ENCODE measurements at places on chromosomes 11 and 22. TPM values are rescaled to one million over a fixed set of nuclear protein-coding genes. Genes with fewer than 3 reads are reported as not detected.
A peak's percentile ranks its signal among the peaks of the same experiment; 100 is the strongest.

PLET1 gene
- not detected for total RNA-seq

DTX4 gene
- total RNA-seq: 0.05 TPM

APOL4 gene
- not detected for total RNA-seq

OSBP2 gene
- total RNA-seq: 1.9 TPM

CRY2 gene
- total RNA-seq: 19.4 TPM

OR52A1 gene
- total RNA-seq: not detected

ENDOD1 gene
- total RNA-seq: 34.3 TPM

GRCh38 chr22:49012712-49013395 lies 814.8 kb downstream of the BRD1 start:
- no peak for DNase-seq

DNA sequence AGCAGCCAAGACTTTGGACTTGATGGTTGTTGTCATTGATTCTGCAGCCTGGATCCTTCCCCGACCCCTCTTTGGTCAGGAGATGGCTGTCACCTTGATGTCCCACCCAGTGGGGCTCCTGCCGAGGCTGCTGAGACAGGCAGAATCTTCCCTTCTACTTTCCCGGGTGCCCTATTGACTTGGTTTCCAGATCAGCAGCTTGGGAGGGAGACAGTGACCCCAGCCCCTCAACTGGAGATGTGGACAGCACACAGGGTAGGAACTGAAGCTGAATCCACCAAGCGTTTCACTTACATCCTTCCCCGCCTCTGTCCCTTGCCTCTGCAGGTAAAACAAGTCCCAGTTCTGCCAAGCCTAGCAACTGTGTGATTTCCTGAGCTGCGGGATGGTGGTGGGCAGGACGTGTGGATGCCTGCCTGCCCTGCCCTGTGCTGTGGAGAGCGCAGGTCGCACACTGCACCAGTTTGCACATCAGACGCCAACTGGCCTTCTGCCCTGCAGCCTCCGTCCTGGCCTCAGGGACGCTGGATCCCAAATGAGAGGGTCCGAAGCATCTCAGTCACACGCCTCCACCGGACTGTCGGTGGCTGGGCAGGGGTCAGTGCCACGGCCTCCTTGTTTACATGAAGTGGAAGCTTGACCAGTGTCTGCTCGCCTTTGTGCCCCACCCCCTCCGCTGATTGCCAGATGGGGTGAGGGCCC lies 34.6 kb downstream of the FAM83F start:
- no peak for DNase-seq

DNA sequence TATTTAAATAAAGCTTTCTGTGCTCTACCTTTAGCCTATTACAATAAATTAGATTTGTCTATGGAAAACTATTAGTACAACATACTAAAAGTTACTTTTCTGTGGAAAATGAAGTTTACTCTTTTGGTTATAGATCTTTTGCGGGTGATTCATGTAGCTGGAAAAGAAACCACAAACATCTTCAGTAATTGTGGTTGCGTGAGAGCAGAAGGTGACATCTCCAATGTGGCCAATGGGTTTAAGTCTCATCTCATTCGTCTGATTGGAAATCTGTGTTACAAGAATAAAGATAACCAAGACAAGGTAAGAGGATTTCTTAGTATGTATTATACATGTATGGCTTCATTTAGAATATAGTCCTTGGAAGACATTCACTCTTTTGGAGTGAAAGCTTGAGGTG lies 68.6 kb downstream of the ATXN10 start:
- DNase-seq: no peak

DNA sequence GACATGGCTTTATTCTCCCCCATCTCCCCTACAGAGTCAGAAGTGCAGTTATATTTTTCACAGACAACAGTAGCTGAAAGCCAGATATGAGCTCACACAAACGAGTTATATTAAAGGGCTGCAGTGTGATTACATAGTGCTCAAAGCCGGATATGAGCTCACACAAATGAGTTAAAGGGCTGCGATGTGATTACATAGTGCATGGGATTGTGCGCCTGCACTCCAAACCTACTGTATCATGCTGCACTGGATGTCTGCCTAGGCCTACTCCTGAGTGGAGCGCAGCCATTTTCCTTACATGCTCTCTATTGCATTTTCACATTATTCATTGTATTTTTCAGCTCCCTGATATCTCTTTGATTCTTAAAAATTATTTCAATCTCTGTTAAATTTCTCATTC lies 414.6 kb upstream of the LARGE1 start:
- no peak for DNase-seq

DNA sequence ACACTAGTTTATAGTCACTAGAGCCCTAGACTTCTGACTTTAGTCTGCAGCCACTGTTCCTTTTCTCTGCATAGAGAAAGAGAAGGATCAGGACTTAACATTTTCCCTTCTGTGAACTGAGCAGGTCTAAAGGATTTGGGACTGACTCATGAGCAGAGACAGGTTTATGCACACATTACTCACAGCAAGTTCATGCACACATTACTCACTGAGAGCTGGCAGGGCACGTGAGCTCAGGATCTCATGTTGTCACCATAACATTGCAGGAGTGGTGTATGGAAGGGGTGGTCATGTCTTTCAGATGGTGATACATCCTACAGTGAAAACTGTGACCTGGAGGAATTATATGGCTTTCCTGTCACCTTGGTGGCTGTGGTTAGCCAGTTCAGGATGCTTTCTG lies 56.4 kb downstream of the CEP164 start:
- no peak for DNase-seq

DNA sequence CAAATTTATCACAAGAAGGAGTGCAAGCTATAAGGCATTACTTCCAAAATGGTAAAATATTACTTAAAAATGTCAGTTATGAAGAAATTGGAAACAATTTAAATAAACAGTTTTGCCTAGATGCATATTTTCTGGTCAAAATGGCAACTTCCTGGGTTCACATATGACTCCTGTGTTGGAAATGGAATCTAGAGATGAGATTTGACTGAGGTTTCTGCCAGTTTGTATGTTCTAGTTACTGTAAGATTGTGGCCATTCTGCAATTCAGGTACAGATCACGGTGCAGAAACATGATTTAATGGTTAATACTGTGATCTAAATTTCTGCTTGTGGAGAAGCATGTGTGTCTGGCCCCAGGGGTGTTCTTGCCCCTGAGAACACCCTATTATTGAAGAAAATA lies 3.4 kb upstream of the OR4C6 start:
- DNase-seq: no peak

- no peak for DNase-seq
Measured at GRCh38 chr11:47998733-47999359, 18.5 kb downstream of the PTPRJ start.

- DNase-seq: no peak
Measured at GRCh38 chr11:29306527-29306926, 710.3 kb downstream of the KCNA4 start.

GRCh38 chr11:6667733-6668374 lies 12.2 kb upstream of the DCHS1 start:
- peak; percentile 55 for DNase-seq

DNA sequence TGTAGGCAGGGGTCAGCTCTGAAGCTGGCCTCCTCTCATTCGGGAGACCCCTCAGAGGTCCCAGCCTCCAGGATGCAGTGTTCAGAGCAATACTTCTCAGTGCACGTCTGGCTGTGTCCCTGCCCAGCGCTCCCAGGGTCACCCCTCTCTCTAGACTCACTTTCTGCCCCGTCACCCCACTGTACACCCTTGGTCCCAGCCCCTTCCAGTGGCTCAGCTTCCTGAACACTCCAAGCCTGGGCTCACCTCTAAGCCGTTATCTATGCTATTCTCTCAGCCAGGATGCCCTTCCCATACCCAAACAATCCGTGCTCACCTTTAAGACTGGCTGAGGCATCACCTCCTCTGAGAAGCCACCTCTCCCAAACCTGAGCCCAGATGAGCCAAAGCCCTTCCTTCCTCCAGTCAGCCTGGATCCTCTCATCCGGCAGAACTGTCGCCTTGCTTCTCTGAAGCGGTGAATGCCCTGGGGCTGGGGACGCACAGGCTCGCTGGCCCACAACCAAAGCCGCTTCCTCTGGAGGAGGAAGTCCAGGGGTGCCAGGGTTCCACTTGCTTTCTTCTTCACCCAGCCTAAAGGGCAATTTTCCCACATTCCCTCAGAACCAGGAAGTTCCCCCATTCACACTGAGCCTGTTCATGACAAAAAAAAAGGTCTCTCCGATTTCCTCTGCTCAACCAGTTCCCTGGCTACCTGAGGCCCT lies 13.7 kb upstream of the CDKN1C start:
- no peak for DNase-seq

DNA sequence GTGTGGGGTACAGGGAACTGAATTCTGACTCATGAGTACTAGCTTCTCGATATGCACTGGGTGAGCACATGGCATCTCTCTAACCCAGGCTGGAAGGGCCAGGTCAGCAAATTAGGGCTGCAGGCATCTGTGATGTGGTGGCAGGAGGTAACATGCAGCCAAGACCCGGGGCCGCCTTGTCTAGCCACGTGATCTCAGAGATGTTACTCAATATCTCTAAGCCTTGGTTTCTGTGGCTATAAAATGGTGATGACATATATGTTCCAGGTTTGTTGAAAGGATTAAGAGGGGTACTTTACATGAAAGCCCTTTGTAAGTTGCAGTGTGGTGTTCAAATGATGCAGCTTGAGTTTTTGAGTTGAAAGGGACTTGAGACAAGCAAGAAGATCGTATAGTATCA lies 3.2 kb downstream of the ST14 start:
- no peak for DNase-seq

DNA sequence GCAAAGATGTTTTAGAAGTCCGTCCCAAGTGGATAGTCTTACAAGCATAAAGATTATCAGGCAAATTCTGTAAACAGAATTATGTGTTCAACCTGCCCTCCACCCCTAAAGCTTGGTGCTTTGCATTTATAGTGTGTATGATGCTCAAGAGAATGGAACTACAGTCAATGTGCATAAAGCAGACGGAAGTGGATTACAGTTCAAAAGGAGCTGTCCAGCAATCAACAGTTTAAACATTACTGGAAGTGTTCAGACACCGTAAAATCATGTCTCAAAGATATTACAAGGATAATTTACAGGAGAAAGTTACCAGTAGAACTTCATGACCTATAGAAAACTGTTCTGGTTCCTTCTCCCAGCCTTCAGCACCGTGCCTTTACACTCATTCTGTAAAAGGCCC lies 1.0 kb downstream of the RIC3 start:
- no peak for DNase-seq

DNA sequence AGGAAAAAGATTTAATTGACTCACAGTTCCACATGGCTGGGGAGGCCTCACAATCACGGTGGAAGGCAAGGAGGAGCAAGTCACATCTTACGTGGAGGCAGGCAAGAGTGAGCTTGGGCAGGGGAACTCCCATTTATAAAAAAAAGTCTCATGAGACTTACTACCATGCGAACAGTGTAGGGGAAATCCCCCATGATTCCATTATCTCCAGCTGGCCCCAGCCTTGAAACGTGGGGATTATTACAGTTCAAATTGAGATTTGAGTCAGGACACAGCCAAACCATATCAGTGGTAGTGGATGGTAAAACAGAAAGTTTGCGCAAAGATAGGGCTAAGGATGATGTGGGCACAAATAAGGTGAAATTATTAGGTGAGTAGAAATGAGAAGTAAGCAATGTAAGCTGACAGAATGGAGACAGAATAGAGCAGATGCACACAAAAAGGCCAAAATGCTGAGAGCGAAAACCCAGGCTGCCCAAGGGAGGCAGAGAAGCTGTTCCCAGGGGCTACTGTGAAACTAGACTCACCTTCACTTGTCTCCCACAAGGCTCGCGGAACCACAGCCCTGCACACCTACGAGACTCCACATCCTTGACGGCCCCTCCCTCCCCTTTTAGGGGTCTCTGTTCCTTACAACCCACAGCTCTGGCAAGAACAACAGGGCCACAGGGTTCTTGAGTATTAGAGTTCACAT lies 377.6 kb downstream of the CADM1 start:
- DNase-seq: no peak

DNA sequence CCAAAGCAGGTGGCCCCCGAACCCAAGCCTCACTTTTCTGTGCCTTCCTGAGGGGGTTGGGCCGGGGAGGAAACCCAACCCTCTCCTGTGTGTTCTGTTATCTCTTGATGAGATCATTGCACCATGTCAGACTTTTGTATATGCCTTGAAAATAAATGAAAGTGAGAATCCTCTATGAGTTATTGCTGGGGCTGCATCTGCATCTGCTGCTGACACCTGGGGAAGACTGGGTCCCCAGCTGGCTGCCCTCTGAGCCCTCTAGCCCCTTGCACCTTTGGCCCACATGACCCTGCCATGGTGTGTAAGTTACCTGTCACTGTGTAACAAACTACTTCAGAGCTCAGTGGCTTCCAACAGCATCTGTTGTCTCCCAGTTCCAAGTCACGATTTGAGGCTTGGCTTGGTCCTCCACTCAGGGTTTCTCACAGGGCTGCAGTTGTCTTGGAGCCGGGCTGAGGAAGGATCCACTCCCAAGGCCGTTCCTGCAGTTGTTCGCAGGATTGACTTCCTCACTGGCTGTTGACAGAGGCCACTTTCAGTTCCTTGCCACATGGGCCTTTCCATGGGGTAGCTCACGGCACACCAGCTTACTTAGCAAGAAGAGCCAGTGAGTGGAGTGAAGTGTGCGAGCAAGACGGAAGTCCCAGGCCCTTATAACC lies 13.5 kb upstream of the UVRAG start:
- no peak for DNase-seq

DNA sequence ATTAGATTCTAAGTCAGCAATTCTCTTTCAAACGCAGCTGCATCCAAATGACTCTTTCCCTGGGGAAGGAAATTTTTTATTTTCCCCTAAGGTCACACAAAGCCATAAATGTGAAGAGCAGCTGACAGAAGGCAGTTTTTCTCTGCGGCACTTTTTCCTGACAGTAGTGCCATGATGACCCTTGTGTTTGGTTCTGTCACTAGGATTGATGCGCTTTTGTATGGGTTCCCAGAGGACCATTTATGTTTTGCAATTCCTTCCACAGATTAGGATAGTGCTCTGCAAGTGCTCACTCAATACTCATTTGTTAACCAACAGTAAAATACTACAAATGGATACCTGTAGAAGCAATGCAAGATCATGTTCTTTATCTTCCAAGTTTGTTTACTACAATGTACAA lies 359.6 kb upstream of the CTSC start:
- DNase-seq: no peak

- no peak for DNase-seq
Measured at GRCh38 chr11:119671051-119671450, 57.9 kb downstream of the NECTIN1 start.

GRCh38 chr11:13335319-13335718 lies 57.7 kb downstream of the BMAL1 start:
- peak; percentile 58 for DNase-seq

GRCh38 chr11:59901306-59901705 lies 22.7 kb downstream of the OOSP3 start:
- no peak for DNase-seq

- DNase-seq: no peak
Measured at GRCh38 chr11:33027233-33027632, 11.6 kb downstream of the DEPDC7 start.

DNA sequence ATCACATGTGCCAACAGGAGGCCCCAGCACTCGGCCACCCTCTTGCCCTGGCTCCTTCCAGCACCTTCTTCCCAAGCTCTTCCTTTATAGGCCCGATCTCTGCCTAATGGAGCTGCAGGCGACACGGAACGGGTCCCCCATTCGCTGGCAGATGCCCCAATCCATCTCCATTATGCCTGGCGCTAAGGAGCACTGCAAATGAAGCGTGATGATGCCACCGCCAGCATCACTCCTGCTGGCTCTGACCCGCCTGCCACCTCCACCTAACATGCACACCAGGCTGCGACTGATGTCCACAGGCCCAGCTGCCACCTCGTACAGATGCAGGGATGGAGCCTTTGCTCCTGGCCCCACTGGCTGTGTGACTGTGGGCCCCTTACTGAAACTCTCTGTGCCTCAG lies 33.5 kb downstream of the ELFN2 start:
- no peak for DNase-seq

GRCh38 chr11:64349025-64349387 lies 9.0 kb downstream of the CCDC88B start:
- no peak for DNase-seq

GRCh38 chr22:45503816-45504372 lies 1.2 kb downstream of the FBLN1 start:
- DNase-seq: no peak
